ENCODE measurements at places on chromosomes 4 and X. TPM values are rescaled to one million over a fixed set of nuclear protein-coding genes. Genes with fewer than 3 reads are reported as not detected.

Gene SEPSECS
- 2.4 TPM for total RNA-seq

Gene MAGEA9
- not detected for total RNA-seq

Gene CT83
- total RNA-seq = not detected

Gene MAGEA12
- not detected for total RNA-seq

Gene VCX3A
- total RNA-seq = not detected
